ENCODE measurements at places on chromosomes 7 and 10.
A peak's percentile ranks its signal among the peaks of the same experiment; 100 is the strongest.

GRCh38 chr10:126387931-126388911 is at the start of gene ADAM12:
Gene ADAM12, minus strand, starts transcription at chr10:126388477. Its CDS starts 332 bp downstream, at chr10:126388145.
- peak; percentile 64 for DNase-seq

GRCh38 chr10:116699471-116700150 is 42.8 kb downstream of the HSPA12A start:
- DNase-seq: no peak

DNA sequence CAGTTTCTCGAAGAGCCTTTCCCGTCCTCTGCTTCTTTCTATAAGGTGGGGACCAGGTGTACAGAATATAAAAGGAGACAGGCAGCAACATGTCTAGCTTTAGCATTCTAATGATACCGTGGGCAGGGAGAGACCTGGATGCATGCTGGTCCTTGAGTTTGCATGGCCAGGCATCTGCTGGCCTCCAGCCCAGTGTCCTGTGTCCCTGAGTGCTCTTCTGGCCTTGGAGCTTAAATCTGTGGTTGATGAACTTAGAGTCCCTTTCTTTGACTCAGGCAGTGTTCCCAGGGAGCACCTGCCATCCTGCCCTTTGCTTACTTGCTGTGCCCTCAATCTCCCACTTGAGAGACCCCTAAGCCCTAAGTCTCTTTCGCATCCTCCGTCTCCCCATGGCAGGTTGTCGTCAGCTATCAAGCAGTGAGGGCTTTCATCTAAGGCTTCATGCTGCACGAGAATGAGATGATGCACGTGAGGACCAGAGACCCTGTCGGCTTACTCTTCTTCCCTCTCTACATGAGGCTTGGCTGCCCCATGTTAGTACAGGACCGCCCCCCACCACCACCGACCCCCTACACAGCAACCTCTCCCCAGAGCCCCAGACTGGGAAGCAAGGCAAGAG is 313.4 kb upstream of the C7orf33 start:
- DNase-seq: no peak

DNA sequence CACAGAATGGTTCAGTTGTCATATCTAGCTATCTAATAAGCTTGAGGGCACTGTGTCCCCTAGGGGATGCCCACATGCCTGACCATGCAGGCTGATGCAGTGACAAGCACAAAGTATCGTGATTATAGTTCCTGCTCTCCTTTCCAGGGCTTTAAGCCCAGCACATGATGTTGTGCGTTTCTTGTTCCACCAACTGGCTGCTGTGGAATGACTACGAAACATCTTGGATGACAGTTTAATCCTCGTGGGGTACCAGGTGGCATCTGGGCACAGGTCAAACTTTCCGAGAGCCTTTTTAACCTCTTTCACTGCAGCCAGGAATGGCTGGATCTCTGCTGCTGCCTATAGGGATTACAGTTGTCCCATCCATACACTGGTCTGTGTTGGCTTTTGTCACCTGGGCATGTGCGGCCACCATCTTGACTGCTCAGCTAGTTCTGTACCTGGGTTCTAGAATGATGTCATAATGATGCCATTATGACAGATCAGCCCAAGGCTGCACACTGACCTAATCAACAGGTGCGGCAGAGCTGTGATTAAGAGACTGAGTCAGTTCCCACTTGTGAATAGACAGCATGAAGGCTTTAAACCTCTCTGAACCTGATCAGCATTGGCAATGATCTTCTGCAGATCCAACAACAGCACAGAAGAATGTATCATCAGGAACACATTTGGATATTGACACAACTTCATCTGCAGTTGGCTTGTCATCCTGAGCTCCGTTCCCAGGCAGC is 144.1 kb downstream of the DLG5 start:
- DNase-seq: no peak

- DNase-seq: no peak
Observed at GRCh38 chr10:34185998-34186397, 629.1 kb downstream of the PARD3 start.

DNA sequence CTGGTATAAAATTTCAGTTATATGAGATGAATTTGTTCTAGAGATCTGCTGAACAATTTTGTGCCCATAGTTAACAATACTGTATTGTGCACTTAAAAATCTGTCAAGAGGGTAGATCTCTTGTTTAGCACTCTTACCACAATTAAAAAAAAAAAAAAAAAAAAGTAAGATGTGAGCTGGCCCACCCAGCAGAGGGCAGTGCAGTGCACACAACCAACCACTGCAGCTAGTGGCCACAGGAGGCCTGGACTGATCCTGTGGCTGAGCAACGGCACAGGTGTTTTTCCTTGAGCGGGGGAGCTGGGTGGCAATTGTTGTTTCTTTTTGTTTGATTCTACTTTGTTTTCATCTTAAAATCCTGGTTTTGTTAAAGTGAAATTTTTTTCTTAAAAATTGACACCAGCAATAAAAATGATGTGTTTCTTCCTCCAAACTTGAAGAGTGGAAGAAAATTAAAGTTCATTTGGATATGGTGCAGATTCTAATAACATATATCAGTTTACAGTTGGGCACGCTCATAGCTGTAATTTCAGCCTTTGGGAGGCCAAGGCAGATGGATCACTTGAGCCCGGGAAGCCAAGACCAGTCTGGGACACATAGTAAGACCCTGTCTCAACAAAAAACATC is 171.1 kb upstream of the TBX20 start:
- DNase-seq: peak; percentile 80

DNA sequence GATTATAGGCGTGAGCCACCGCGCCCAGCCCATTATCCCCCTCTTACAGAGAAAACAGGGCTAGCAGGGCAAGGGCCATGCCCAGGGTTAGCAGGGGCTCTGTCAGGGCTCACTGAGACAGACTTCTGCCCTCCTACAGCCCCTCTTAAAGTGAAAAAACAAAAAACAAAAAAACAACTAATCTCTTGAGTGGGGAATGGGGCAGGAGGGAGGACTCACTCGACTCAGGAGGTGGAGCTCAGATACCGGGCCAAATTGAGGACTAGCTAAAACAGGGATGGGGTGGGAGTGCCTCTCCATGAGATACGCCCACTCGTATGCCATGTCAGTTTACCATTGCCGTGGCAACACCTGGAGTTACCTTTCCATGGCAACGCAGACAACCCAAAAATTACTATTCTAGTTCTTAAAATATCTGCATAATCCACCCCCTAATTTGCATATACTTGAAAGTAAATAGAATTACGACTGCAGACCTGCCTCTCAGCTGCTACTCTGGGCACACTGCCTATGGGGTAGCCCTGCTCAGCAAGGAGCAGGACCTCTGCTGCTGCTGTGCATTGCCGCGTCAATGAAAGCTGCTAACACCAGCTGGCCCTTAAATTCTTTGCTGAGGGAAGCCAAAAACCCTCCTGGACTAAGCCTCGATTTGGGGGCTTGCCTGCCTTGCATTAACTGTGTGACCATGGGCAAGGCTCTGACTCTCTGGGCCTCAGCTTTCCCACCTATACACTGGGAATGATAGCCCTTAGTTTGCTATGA is 13.4 kb downstream of the SSC4D start:
- no peak for DNase-seq

GRCh38 chr7:158957510-158957906 is 101.2 kb downstream of the DYNC2I1 start:
- no peak for DNase-seq

DNA sequence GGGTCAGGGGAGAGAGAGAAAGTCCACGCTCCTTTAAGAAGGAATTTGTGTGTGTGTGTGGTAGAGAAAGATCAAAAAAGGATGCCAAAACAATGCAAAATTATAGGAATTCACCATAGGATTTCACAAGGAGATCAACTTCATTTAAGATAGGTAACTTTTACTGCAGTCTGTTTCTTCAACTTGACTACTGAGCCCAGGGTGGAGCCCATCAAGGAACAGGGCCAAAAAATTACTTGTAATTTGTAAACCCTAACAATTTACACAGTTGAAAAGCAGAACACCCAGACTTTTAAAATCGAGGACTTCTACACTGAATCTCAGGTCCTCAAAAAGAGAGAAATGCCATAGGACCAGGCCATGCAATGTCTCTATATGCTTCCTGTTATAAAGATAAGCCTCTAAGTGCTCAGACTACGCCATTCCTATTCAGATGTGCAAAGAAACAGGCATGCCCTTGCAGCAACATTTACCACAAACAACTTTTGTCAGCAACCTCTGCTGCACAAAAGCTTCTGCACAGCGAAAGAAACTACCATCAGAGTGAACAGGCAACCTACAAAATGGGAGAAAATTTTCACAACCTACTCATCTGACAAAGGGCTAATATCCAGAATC is 10.6 kb upstream of the GIMAP4 start:
- no peak for DNase-seq

GRCh38 chr7:152054367-152055230 is 29.1 kb downstream of the GALNT11 start:
- DNase-seq: peak; percentile 58

DNA sequence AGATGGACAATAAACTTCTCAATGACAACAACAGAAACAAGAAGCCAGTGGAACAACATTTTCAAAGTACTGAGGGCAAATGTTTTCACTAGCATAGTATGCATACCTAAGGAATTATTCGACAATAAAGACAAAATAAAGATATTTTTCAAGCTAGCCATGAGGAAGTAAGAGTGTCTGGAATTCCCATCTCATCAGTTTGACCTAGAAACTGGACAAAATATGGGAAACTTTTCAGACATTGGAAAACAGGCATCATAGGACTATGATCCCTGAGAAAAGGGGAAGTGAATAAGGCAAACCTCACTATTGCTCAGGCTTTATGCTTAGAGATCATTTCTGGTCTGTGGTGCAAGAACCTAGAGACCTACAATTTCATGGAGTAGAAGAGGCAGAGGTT is 86.3 kb downstream of the OAT start:
- no peak for DNase-seq

- DNase-seq: no peak
Observed at GRCh38 chr7:122311050-122311700, 6.6 kb upstream of the FEZF1 start.

DNA sequence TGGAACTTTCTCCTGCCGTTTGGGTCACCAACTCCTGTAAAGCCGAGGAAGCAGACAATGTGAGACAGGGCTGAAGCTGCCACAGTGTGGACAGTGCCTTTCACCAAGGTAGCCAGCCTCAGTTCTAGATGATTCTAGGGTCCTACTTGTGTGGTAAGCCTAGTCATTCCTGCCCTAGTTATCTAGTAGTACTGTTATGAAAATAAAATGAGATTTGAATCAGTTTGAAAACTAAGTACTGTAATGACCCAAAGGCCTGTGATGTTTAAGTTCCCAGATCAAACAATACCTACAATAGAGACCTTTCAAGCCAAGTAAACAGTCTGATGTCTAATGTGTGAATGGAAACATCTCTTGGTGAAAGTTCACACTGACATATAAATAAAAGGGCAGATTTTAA is 37.1 kb downstream of the POLL start:
- DNase-seq: no peak

- DNase-seq: no peak
Observed at GRCh38 chr10:81136261-81136660, 598.6 kb downstream of the SH2D4B start.

DNA sequence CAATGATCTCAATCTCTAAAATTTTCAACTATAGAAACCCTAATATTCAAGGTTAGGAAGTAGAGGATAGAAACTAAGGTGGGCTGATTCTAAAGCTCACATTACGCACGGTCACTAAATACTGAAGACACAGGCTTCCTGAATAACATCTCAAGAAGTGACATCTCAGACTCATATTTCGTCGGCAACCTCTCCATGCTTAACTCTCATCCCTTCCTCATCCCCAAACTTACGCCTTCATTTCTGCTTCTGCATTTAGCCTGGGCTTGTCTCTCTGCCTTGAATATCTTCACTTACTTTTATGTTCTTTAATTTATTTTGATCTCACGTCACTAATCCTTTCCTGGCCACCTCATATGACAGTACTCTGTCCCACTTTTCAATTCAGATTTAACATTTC is 9.2 kb downstream of the PGAM1 start:
- no peak for DNase-seq

- peak; percentile 99 for DNase-seq
Observed at GRCh38 chr7:73842067-73842976, at the start of gene METTL27. Gene METTL27, minus strand, starts transcription at chr7:73842516. Its CDS starts 376 bp downstream, at chr7:73842140.

DNA sequence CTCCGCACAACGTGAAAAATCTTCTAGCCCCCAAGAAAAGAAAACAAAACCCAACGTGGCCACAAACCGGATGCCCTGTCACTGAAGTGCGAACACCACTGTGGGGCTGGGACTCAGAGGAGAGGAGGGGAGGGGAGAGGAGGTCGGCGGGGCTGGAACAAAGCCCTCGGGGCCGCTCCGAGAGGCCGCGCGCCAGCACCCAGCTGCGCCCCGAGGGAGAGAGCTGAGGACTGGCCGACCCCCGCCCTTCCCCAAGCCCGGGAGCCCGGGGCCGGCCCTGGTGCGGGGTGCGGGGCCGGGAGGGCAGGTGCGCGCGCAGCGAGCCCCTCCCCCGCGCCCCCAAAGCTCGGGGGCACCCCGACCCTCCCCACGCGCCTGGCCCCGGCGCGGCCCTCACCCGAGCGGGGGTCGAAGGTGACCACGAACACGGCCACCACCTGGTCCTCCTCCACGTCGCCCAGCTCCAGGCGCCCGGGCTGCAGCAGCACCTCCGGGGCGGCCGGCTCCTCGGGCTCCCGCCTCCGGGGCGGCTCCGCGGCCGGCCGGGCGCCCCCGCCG is 398 bp downstream of the DENND11 start:
- DNase-seq: peak; percentile 78

DNA sequence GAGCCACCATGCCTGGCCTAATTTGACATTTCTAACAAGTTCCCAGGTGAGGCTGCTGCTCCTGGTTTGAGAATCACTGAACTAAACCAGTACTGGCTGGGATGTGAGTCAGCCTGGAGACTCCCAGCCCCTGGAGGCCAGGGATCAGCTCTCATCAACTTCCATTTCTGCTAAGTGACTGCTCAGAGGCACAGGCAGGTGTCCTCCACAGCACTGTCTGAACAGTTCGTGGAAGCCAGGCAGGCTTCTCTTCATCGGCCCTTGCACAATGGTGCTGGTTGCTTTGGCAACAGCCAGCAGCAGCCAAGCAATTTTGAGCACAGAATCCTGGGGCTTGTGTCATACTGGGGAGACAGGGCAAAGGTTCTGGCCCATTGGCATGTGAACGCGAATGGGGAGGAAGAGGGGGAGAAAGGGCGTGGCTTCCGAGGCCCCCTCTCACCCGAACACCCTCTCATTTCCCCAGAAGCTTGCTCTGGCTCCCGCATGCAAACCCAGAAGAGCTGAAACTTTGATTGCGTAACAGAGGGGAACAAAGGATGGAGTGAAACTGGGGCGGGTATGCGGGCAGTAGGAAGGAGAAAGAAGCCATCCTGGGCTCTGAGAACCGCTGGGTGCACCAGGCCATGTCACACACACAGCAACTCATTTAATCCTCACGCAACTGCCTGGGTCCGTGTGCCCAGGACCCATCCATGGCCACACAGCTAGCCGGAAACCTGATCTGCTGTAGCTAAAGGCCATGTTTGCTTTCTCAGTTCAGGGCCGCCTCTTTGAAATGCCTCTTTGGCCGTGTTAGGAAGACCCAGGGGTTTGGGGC is 9.0 kb upstream of the POR start:
- peak; percentile 42 for DNase-seq

GRCh38 chr7:55156919-55157763 is 138.3 kb downstream of the EGFR start:
- DNase-seq: no peak

DNA sequence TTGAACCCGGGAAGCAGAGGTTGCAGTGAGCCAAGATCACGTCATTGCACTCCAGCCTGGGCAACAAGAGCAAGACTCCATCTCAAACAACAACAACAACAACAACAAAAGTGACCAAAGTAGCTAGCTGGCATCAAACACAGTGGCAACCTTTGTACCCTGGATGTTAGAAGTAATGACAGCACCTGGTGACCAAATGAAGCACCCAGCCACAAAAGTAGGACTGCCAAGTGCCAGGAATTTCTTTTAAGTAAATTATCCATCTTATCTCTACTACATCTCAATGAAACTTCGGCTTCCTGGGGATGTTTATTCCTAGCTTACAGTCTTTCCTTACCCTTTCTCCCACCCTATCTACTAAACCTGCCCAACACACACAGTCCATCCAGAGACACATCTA is 18.8 kb downstream of the SRPK2 start:
- no peak for DNase-seq
